ENCODE measurements at places on chromosomes 12 and 14. TPM values are rescaled to one million over a fixed set of nuclear protein-coding genes. Genes with fewer than 3 reads are reported as not detected.

DNA sequence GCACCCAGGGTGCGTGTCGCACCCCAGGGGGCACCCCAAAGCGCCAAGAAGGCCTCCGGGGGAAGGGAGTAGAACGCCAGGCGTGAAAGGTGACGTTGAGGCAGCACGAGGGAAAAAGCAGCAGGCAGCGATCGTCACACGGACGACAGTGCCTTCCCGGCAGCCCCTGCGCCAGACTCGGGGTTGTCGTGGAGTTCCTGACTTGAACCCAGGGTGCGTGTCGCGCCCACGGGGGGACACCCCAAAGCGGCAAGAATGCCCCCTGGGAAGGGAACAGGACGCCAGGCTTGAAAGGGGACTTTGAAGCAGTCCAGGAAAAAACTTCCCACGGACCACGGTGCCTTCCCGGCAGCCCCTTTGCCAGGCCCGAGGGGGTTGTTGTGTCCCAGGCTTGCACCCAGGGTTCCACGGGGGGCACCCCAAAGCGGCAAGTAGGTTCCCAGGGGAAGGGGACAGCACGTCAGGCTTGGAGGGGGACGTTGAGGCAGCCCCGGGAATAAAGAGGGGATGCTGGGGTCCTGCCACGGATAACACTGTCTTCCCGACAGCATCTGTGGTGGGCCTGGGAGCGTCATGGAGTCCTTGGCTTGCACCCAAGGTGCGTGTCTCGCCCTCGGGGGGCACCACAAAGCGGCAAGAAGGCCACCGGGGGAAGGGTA is 159.2 kb upstream of the ALG10B start:
- H3K4me1 ChIP-seq, result no peaks in the 10 kb centered on the region
- DNase-seq, result no peak
- no peaks in the 10 kb centered on the region for H3K36me3 ChIP-seq
- no peaks in the 10 kb centered on the region for H3K27me3 ChIP-seq
- no peak overlapping the region for H3K4me3 ChIP-seq

The HOXC4 gene
- total RNA-seq, result 1.1 TPM

The GNB3 gene
- 0.94 TPM for total RNA-seq

The MFAP5 gene
- 67.4 TPM for total RNA-seq

The ALDH1L2 gene
- 5.8 TPM for total RNA-seq

The RND1 gene
- 1.6 TPM for total RNA-seq

- no peak overlapping the region for H3K27ac ChIP-seq
- no peaks in the 10 kb centered on the region for H3K4me1 ChIP-seq
- no peaks in the 10 kb centered on the region for H3K27me3 ChIP-seq
- DNase-seq, result no peak
- H3K4me3 ChIP-seq, result no peak overlapping the region
Measured at GRCh38 chr14:70857496-70857890, 48.2 kb upstream of the MAP3K9 start.
